ENCODE measurements at places on chromosomes 13 and 19. TPM values are rescaled to one million over a fixed set of nuclear protein-coding genes. Genes with fewer than 3 reads are reported as not detected.

AP1M2 gene
- 23.3 TPM for polyA plus RNA-seq

EFNB2 gene
- polyA plus RNA-seq = 17.4 TPM

COX7A1 gene
- 25.4 TPM for polyA plus RNA-seq

COL4A1 gene
- polyA plus RNA-seq = 43.0 TPM

ZNF428 gene
- polyA plus RNA-seq = 64.1 TPM

CACNG6 gene
- polyA plus RNA-seq = 2.1 TPM

CPAMD8 gene
- polyA plus RNA-seq = 12.0 TPM
